ENCODE measurements at places on chromosomes 13 and 19.
A peak's percentile ranks its signal among the peaks of the same experiment; 100 is the strongest.

- DNase-seq = no peak
Measured at GRCh38 chr13:28128926-28129325, 9.4 kb upstream of the PAN3 start.

- DNase-seq = no peak
Measured at GRCh38 chr13:32246468-32246867, 68.7 kb downstream of the ZAR1L start.

DNA sequence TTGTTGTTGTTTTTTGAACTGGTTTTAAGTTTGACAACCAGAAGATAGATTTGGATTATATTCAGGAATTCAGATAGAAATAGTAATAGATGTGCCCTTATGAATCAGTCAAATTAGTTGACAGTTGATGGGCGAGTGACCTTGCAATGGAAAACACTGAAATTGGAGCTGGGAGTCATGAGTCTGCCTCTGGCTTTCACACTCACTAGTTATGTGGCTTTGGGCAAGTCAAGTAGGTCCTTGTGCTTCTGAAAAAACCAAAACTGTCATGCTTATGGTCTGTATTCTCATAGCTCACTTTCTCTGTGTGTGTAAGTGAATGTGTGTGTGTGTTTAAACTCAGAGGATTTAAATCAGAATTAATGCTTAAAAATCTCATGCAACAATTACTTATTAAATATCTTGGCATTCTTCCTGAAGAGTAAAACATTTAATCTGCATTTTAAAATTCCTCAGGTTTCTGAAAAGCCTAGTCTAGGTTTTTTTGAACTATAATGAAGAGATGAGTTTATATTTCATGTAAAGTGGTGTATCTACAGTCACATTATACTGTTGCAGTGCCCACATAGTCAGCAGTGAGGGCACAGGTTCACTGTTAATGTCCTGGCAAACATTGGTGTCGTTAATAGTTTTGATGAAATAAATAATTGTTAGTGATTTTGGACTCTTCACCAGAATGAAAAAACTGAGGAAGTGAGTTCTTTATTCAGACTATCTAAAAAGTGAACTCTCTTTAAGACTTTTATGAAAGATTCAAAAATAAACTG lies 32.5 kb downstream of the UCHL3 start:
- DNase-seq = no peak

- DNase-seq = no peak
Measured at GRCh38 chr13:100875392-100876043, 200.9 kb upstream of the TMTC4 start.

DNA sequence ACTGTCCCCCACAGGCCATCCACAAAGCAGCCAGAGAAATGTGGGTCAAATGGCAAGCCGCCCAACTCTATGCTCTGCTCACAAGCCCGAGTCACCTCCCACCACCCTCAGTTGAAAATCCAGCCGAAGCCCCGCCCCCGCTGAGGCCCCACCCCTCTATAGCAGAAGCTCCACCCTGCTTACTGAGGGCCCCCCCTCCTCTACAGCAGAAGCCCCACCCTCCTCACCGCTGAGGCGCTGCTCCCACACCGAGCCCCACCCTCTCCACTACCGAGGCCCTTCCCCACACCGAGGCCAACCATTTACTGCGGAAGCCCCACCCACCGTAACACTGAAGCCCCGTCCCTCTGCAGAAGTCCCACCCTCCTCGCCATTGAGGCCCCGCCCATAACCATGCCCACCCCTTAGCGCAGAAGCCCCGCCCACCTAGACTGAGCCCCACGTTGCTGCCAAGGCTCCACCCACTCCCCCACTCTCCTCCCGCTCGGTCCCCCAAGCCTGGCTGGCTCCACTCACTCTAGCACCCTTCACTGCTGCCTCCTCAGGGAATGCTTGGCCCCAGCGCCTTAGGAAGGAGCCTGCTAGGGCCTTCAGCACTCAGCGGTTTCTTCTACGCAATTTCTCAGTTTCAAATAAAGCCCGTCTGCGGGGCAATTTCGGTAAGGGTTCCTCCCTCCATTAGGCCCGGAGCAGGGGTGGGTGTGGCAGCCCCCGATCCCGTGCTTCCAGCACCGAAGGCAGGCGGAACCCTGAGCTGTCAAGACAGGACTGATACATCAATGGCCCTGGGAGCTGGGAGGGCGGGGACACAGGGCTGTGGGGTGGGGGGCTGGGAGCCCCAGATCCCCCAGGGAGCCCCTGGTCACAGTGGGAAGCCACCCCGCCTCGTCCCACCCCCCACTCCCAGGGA lies 9.0 kb upstream of the MYDGF start:
- DNase-seq = no peak

DNA sequence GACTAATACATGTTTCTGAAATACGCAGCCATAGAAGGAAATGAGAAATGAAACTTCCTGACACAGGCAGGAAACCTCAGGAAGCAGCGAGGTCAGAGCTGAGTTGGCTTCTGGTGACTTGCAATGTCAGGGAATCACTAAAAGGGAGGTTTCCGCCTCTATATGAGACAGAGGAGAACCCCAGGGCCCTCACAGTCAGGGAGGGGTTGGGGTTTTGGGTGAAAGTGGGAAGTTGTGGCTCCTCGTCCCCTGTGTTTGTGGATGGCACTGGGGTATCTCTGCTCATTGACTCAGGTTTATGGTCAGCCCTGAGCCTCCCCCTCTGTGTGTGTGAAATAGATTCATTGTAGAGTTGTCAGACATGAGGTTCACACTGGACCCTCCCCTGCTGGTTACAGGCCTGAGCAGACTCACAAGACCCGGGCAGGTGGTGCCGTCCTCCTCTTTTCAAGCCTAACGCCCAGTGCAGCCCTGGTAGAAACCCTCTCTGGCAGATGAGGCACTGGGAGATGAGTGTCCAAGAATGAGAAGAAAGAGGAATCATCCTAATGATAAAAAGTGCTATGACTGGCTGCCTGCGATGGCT lies 5.5 kb upstream of the LILRA6 start:
- no peak for DNase-seq

DNA sequence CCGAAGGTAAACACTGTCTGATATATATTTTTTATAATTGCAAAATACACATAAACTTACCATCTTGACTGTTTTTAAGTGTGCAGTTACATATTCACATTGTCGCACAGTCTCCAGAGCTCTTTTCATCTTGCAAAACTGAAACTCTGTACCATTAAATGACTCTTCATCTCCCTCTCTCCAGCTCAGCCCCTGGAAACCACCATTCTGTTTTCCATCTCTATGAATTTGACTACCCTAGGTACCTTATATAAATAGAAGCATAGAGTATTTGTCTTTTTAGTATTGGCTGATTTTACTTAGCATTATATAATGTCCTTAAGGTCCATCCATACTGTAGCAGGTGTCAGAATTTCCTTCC lies 45.8 kb downstream of the LRCH1 start:
- no peak for DNase-seq

DNA sequence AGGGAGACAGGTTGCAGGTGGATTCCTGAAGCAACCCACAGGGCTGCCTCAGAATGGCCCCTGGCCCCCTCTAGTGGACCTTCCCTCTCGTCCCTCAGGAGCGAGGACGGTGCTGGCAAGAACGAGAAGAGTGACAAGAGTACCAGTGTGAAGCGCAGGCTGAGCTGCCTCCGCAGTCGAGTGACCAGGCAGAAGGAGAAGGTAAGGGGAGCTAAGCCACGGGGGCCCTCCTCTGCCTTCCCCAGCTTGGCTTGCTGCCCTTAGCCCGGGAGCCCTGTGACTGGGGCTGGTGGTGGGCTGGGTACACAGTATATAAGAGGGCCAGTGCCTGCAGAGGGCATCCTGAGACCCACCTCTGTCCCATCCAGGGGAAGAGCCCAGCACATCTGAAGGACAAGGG lies 34.0 kb downstream of the ARHGEF18 start:
- no peak for DNase-seq

GRCh38 chr19:46081928-46082727 lies 41.3 kb upstream of the IGFL4 start:
- DNase-seq = peak; percentile 19

GRCh38 chr13:82672248-82672647 lies 1210.0 kb downstream of the SLITRK1 start:
- DNase-seq = no peak

GRCh38 chr13:43432958-43433357 lies 353.8 kb downstream of the ENOX1 start:
- DNase-seq = no peak

- DNase-seq = no peak
Measured at GRCh38 chr13:93146584-93147297, 79.9 kb upstream of the GPC6 start.

DNA sequence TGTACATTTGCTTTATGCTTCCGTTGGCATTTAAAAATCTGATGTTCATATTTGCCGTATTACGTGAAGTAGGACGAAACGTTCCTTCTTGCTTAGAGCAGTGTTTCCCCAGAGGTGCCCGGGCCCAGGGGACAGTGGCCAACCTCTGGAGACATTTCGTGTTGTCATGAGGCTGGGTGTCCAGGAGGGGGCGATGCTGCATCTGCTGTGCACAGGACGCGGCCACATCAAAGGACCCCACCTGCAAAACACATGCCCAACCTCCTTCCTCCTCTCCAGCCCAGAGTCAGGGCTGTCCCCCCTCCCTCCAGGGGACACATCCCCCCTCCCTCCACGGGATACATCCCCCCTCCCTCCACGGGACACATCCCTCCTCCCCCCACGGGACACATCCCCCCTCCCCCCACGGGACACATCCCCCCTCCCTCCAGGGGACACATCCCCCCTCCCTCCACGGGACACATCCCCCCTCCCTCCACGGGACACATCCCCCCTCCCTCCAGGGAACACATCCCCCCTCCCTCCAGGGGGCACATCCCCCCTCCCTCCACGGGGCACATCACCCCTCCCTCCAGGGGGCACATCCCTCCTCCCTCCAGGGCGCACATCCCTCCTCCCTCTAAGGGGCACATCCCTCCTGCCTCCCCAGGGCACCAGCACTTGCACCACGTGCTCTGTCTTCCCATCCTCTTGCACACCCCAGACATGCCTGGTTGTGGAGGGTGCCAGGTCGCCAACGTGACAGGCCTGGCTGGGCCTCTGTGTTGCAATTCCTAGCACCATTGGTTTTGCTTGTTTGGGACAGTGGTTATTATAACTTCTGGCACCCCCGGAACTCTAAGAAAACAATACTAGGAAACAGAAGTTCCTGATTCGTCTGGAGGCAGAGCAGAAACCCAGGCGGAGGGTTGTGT lies 46.7 kb downstream of the GAS6 start:
- peak; percentile 65 for DNase-seq

GRCh38 chr13:30577401-30577852 lies 40.3 kb upstream of the USPL1 start:
- no peak for DNase-seq

- DNase-seq = no peak
Measured at GRCh38 chr19:48841047-48841446, 4.8 kb upstream of the HSD17B14 start.

DNA sequence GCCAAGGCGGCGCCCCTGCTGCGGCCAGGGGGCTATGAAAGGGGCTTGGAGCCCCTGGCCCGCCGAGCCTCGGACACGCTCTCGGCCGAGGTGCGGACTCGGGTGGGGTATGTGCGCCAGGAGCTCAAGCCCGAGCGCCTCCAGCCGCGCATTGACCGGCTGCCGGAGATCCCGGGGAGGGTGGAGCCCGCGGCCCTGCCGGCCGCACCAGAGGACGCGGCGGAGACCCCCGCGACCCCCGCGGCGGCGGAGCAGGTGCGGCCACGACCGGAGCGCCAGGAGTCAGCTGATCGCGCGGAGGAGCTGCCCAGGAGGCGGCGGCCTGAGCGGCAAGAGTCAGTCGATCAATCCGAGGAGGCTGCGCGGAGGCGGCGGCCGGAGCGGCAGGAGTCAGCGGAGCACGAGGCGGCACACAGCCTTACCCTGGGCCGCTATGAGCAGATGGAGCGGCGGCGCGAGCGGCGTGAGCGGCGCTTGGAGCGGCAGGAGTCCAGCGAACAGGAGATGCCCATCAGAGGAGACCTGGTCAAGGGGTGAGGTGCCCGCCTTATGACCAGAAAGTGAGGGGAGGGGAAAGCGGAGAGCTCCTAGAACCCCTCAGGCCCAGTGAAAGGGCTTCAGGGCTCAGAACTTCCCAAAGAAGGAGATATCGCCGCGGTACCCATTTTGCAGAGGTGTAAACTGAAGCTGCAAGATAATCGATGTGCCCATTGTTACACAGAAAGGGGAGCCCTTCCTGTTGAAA lies 8.8 kb upstream of the SHKBP1 start:
- no peak for DNase-seq

DNA sequence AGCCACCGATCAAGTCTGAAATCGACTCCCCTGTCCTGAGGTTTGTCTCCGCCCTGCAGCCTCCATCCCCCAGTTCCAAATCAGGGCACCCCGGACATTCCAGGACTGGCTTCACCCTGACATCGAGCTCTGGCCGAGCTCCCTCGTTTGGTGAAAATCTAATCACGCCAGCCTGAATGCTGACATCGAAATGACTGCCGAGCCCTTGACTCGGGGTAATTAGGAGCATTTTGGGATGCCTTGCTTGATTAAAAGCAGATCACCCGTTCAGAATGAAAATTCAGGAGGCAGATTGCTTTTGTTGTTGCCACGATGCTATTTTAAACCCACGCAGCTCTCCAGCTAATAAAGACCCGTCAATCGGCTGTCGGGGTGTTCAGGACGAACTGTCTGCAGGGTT lies 34.3 kb downstream of the ZNRF4 start:
- no peak for DNase-seq

GRCh38 chr19:46958532-46958931 lies 61.1 kb upstream of the NPAS1 start:
- no peak for DNase-seq

GRCh38 chr13:43880214-43880855 lies 631 bp downstream of the LACC1 start:
- no peak for DNase-seq

DNA sequence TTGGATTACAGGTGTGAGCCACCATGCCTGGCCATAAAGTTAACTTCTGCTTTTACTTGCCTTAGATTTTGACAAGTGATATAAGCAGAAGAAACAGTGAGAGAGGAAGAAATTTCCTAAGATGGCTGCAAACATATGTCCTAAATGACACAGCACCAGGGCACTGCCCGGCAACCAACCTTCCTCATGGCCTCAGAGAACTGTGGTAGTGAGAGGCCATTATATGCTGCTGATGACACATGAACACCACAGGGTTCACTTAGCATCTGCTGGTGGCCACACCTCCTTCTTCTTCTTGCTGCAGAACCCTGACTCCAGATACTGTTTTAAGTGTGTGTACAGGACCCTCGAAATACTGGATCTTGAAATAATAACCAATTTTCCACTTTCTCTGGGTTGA lies 88.2 kb downstream of the KCTD12 start:
- DNase-seq = no peak

- DNase-seq = peak; percentile 46
Measured at GRCh38 chr13:107867701-107868661, 347.4 kb downstream of the LIG4 start.

DNA sequence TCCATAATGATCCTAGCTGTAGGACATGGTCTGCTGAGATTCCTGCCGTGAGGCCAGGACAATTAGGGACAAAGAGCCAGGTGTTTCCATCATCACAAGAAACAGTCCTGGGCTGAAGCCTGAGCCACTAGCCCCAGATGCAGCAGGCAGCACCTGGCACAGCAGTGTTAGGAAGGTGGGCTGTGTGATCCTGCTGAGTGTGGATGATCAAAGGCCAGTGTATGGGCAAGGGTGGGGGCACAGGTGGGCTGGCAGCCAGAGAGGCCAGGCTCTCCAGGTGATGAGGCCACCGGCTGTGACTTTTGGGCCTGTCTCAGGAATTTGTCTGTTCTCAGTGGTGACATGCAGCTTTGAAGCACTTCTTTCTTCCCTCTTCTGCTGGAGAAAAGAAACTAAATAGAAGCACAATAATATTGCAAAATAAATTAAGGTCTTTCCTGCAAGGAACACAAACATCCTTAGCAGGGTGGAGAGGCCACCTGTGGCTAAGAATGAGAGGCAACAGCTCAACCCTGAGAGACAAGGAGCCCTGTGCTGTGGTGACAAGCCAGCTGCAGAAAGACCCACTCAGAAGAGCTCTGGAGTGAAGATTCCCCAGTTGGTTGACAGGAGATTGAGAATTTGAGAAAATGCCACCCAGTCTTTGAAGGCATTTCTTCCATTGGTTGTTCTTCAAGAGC lies 127.6 kb downstream of the KATNAL1 start:
- peak; percentile 39 for DNase-seq
